ENCODE measurements at places on chromosomes 5 and 9.

DNA sequence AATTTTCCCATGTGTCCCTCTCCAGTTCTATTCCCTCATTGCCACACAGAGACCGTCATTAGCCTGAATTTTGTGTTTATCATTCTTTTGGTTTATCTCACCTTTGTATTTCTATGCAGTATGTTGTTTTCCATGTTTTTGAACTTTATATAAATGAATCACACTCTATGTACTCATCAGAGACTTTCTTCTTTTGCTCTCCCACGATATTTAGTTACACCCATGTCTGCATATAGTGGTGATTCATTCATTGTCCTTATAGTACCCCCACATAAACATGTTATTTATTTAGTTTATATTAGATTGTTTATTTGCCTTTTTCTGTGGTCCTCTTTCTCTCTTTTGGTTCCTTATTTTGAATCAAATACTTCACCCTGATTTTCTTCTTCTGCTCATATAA is 199.7 kb downstream of the FSTL4 start:
- DNase-seq, result no peak

GRCh38 chr9:116153765-116154333 is at the start of gene PAPPA:
Gene PAPPA, plus strand, starts transcription at chr9:116153791. Its CDS starts 382 bp downstream, at chr9:116154173.
- DNase-seq, result no peak

DNA sequence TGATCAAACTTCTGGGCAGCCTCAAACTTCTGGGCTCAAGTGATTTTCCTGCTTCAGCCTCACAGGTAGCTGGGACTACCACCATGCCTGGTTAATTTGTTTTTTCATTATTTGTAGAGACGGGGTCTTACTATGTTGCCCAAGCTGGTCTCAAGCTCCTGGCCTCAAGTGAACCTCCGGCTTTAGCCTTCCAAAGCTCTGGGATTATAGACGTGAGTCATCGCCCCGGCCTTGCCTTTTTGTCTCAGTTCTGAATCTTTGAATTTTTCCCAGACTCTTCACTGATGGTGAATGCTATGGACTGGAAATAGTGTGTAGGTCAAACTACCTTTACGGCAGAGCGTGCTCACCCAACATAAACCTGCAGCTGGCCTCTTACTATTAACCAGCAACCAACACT is 32.3 kb upstream of the EGFLAM start:
- DNase-seq, result no peak

- no peak for DNase-seq
These were observed 10.2 kb upstream of the ATP6V0E1 start for GRCh38 chr5:172973127-172973916.

DNA sequence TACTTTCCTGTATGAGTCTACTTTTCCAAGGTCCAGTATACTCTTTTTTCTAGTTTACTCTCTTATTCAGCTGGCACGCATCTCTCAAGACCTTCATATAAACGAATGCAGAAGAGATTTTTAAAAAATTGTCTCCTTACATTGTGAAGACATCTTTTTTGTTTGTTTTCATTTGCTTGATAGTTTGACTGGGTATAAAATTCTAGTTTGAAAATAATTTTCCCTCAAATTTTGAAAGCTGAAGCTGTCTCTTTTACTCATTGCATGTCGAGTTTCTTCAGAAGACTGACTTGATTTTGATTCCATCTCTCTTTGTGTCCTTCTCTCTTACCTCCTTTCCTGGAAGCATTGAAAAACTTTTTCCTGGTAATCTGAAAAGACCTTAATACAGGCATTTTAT is 3.1 kb upstream of the PCDHB11 start:
- no peak for DNase-seq
